ENCODE measurements at places on chromosomes 6 and 20. TPM values are rescaled to one million over a fixed set of nuclear protein-coding genes. Genes with fewer than 3 reads are reported as not detected.

DNA sequence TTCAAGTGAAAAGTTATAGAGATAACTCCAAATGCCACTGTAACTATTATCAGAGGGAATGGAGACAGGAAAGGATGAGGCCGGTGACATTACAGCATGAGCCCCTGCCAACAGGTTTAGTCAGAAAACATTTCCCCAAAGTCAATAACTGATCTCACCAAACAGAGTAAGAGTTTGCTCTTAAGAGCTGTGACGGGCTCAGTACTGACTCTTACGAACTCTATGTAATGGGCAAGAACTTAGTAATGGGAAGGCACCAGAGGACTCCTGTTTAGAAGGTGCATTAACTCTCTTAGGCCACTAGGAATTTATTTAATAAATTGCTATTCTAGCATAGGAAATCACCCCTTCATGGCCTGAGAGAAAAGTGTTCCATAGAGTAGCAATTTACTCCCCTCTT lies 76.8 kb downstream of the SAMD5 start:
- DNase-seq, result no peak

GRM1 gene
- total RNA-seq, result 6.7 TPM

DNA sequence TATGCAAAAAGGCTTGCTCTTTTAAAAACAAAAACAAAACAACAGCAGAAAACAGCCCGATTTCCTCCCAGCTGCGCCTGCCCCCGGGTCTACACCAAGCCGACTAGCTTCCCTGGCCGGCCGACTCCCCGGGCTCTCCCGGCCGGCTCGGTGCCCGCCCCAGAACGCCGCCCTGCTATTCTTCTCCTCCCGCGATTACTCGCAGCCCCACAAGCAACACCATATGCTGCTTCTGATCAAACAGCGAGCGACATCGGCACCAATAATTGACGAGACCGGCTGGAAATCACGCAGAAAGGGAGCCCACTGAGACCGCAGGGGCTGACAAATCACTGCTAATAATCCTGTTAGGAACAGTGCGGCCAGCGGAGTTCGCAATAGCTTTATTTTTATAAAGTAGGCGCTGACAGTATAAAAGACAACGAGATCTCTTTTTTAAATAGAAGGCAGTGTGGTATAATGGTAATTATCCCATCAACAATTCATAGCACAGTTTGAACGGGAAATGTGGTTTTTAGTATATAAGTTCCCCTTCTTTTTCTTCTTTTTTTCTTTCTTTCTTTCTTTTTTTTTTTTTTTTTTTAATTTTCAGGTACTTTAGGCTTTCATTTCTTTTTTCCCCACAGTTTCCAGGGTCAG lies 3.3 kb downstream of the SIM1 start:
- DNase-seq, result no peak

DNA sequence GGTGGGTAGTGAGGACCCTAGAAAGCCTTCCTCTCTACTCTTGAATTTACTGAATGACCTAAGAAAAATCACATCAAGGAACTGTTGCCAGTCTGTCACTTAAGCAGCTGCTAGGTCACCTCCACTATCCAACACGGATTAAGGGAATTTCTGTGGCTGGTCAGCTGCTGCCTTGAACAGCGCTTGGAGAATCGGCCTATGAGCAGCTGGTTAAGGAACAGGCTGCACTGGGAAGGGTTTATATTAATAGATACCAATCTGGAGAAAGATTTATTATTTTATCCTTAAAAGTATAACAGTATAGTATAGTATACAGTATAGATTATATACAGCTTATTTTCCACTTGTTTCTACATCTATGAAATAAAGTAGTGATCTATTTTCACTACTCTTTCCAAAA lies 6.5 kb downstream of the PTPRK start:
- no peak for DNase-seq

DNA sequence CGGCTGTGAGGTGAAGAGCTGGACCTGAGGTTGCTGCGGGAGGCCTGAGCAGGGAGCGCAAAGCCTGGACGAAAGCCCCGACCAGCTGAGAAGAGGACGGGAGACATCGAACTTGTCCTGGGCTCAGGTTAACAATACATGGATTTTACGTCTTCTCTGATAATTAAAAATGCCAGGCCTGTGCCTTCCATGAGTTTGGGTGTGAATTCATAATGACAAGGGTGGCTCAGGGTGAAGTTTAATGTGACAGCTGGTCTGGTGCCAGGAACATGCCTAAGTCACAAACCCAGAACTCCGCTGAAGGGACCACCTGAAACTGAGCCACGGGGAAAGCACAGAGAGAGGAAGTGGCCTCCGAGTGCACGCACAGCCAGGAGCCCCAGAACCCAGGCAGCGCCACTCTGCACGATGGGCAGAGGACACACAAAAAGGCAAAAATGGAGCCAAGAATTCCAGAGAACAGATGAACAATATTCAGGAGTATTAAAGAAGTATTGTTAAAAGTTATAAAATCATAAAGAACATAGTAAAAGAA lies 150.1 kb upstream of the RPS6KA2 start:
- no peak for DNase-seq

CYP24A1 gene
- not detected for total RNA-seq

GRCh38 chr20:39993742-39994141 lies 695.3 kb downstream of the MAFB start:
- DNase-seq, result peak; percentile 17

- DNase-seq, result no peak
Measured at GRCh38 chr6:27260836-27261375, 13.4 kb downstream of the PRSS16 start.

DNA sequence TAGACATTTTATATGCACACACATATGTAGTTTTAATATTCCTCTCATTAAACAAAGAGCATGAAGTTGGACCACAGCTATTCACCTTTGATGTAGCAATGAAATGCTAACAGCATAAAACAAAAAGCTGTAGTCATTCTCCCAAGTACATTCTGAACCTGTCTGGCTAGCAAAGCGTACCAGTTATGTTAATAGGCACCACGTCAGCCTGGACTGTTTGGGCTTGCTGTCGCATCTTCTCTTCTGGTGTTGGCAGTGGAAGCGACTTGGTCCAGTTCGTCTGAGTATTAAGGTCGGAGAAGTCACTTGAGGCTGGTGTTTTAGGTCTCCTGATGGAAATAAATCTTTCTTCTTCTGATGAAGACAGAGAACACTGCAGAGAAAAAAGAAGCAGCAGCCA lies 42.8 kb downstream of the HEBP2 start:
- DNase-seq, result no peak

BPIFB4 gene
- total RNA-seq, result not detected

- no peak for DNase-seq
Measured at GRCh38 chr6:130587778-130588520, 222.1 kb downstream of the TMEM200A start.

GRCh38 chr20:34143951-34144350 lies 31.9 kb upstream of the EIF2S2 start:
- no peak for DNase-seq

DNA sequence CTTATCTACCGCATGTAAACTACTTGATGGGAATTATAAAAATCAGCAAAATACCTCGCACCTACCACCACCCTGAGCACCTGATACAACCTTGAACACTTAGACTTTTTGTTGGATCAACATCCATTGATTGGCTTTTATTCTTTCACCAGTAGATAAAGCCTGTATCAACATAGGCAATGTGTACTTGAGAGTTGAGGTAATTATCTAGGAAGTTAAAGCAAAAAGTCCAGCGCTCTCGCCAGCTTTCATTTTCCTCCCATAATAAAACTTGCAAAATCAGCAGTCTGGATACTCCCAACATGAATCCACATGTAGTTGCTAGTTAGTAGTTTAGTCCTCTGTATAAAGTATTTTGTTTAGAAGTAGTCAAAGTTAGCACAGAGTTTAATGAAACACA lies 132.0 kb upstream of the PRDM1 start:
- DNase-seq, result no peak

DNA sequence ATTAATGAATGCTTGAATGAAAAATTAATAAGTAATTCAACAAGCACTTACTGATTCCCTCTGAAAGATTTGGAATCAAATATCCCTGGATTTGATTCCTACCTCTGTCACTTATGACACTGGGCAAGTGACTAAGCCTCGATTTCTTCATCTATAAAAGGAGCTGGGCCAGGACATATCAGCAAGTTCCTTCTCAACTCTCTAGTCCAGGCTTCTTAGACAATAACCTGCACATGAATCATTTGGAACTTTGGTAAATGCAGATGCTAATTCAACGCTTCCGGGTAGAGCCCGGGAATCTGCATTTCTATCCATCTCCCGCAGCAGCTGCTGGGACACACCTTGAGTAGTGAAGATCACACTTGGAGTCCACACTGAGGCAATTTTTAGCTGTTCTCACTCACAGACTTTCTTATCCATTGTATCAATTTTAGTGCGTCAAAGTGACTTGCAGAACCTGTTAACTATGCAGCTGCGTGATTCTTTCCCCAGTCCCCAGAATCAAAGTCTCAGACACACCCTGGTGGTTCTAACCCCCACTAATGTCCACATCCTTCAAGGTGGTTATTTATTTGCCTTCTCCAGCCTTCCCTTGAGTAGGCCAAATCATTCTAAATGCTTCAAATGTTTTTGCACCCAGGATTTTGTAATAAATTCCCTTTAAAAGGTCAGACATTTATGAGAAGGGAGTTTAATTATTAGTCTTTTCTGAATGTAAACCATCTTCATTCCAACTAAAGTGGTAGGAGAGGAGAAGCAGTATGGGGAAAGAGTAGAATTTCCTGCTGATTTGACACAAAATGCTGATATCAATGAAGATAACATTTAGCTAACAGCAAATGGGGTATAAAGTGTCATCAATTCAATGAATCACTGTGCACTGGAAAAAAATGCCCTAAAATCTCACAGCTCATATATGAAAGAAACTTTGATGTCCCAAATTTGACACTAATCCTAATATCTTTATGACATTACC lies 26.0 kb upstream of the CCND3 start:
- no peak for DNase-seq

DNA sequence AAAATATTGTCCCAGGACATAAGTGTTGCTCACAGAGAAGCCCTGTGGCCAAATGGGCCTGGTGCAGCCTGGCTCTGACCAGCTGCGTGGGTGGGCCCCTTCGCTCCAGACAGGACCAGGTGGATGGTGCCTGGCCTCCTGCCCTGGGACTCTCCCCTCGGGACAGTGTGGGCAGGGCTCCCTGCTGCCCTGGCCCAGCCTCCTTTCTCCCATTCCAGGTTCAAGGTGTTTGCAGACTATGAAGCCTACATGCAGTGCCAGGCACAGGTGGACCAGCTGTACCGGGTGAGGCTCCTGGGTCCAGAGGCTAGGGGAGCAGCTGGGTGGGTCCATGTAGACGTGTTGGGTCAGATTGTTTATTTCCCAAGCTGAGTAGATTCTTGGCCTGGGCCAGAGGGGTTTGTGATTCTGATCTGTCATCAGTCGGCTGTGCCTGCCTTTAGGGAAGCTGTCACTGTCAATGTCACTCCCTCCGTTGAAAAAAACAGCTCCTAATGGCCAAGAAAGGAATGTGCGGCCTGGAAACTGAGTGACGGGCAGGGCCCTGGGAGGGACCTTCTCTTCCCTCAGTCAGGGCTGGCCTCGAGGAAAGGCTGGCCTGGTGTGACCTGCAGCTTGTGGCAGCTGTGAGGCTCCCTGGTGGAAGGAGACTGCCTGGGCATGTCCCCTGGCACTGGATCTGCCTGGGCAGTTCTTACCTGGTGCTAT lies 47.7 kb downstream of the PYGB start:
- DNase-seq, result peak; percentile 65

- no peak for DNase-seq
Measured at GRCh38 chr20:6122111-6122872, 538 bp downstream of the FERMT1 start.

DNA sequence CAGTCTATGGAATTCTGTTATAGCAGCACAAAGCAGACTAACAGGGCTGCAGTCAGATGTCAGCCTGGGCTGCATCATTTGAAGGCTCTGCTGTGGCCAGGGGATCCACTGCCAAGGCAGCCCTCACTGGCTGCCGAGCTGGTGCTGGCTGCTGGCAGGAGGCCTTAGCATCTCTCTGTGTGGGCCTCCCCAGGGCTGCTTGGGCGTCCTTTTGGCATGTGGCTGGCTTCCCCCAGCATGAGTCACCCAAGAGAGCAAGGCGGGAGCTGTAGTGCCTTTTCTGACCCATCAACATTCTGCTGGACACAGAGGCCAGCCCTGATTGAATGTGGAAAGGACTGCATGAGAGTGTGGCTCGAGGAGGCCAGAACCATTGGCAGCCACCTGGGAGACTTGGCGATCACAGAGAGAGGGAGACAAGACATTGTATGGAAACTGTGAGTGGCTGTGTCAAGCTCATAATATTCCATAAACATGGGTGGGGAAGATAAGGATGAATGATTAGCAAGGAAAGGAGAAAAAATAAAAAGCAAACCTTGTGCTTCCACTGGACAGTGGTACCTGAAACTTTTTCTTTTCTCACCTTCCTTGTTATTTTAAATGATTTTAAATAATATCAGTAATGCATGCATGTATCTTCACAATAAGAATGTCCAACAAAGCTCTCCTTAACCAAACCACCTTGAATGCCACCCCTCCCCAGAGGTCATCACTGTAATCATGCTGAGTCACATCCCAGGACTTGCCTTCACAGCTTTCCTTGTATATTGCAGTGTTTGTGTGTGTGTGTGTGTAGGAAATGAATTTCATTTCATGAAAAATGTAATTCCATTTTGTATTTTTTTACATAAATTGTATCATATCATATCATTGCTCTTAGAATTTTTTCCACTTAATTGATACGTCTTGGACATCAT lies 55.0 kb upstream of the VSX1 start:
- DNase-seq, result peak; percentile 65

DNA sequence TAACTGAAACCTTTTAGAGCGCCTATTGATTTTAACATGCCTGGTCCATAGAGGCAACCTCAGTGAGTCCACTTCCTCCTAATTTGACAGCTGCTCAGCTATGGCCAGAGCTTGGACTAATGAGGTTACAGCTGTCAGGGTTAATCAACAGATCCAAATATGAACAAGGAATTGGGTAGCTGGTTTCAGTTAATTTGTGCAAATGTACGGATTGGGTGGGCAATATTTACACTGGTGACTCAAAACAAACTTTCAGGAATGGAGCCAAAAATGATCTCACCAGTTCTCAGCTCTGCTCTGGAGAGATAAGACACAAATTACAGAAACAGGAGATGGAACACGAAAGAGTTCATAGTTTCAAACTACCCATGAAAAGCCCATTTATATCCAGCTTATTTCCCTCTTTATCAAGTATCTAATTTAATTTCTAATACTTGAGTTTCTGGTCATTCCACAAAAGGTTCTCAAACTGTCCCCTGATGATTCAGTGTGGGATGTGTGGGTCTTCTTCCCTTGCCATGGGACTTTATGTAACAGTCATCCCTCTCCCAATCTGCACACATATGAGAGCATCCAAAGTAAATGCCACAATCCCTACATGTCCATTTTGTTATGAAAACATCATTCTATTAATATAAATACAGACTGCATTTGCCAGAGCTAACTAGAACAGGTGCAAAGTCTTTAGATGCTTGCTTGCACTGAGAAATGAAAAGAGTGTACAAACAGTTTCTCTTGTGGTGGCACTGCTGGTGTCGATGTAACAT lies 149.9 kb downstream of the RPS12 start:
- no peak for DNase-seq

- no peak for DNase-seq
Measured at GRCh38 chr6:123640567-123641187, 3.9 kb upstream of the TRDN start.

DNA sequence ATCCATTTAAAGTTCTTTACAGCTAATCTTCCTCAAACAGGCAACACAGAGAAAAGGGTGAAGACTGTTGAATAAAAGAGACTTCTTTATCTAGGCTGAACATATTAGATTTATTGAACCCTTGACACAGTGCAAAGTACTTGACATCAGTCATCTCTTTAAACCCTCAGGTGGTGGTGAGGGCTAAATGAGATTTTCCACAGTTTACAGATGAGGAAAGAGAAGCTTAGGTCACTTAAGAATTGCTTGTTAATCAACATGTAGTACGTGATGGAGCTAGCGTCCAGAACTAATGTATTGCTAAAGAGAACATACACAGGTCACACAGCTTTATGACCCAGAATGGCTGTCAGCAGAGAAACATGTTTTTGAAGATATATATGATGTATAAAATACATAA lies 193.4 kb upstream of the LAMP5 start:
- no peak for DNase-seq

Data from left ventricle myocardium inferior (tissue), 1 donor.